ENCODE measurements at places on chromosomes 11 and 22.

DNA sequence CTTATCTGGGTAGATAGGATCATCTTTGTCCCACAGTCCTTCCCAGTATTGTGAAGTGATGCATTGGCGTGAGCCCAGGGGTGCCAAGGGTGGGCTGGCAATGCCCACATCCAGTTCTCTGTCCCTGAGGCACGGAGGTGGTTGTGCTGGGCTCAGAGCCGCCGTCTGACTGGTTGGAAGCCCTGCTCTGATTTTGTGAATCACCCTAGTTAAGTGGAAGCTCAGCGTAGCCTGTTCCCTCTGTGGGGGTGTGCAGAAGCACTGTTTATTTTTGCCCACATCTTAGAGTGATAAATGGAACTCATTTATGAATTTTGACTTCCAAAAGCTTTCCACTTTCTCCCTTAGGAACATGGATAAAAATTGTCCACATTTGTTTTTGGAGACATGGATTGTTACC is 13.6 kb downstream of the BCR start:
- DNase-seq = no peak

DNA sequence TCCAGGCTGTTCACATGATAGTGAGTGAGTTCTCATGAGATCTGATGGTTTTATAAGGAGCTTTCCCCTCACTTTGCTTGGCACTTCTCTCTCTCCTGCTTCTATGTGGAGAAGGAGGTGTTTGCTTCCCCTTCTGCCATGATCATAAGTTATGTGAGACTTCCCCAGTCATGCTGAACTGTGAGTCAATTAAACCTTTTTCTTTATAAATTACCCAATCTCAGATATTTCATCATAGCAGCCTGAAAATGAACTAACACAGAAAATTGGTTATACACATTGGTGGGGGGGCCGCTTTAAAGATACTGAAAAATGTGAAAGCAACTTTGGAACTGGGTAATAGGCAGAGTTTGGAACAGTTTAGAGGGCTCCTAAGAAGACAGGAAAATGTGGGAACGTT is 741.1 kb upstream of the LUZP2 start:
- DNase-seq = no peak

GRCh38 chr11:33879375-33879774 is 12.5 kb downstream of the LMO2 start:
- no peak for DNase-seq

GRCh38 chr22:40452730-40453487 is 82.5 kb downstream of the SGSM3 start:
- no peak for DNase-seq
